ENCODE measurements at places on chromosomes 3 and 15.

GRCh38 chr15:81221449-81221848 is 24.8 kb downstream of the IL16 start:
- no peak for DNase-seq
- H3K4me1 ChIP-seq: peaks cover 8% of the 10 kb centered on the region
- H3K27me3 ChIP-seq: no peaks in the 10 kb centered on the region
- H3K4me3 ChIP-seq: no peak overlapping the region
- no peaks in the 10 kb centered on the region for H3K36me3 ChIP-seq

GRCh38 chr3:45306406-45307008 is 80.4 kb upstream of the TMEM158 start:
- H3K4me3 ChIP-seq: no peak overlapping the region
- H3K4me1 ChIP-seq: no peaks in the 10 kb centered on the region
- H3K27ac ChIP-seq: no peak overlapping the region
- DNase-seq: no peak
- no peaks in the 10 kb centered on the region for H3K36me3 ChIP-seq
- peaks cover 4% of the 10 kb centered on the region for H3K27me3 ChIP-seq

DNA sequence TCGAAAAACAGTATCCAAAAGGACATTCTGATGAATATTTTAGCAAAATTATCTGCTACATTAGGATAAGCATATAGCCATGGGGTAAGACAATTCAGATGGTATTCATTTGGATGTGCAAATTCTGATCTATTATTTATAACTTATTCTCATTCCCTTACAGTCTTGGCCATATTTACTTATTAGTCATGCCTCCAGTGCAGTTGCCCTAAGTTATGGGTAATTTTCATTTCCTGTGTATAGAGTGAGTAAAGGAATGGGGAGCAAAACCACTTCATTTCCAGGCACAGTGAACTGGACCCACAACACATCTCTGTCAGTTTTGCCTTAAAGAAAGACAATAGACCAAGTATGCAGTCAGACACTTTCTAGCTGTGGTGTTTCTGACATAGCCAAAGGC is 134.3 kb downstream of the POLQ start:
- no peaks in the 10 kb centered on the region for H3K4me1 ChIP-seq
- no peaks in the 10 kb centered on the region for H3K27me3 ChIP-seq
- H3K4me3 ChIP-seq: no peak overlapping the region
- no peaks in the 10 kb centered on the region for H3K36me3 ChIP-seq
- no peak for DNase-seq
- H3K27ac ChIP-seq: no peak overlapping the region

- H3K36me3 ChIP-seq: no peaks in the 10 kb centered on the region
- peaks cover 27% of the 10 kb centered on the region for H3K4me1 ChIP-seq
- no peak for DNase-seq
- H3K4me3 ChIP-seq: no peak overlapping the region
These were observed 78.6 kb downstream of the MAGI1 start for GRCh38 chr3:65960087-65960486.

Measured in left lung (tissue), 14 donors.